ENCODE measurements at places on chromosomes 12 and 14.

GRCh38 chr12:77372026-77372425 is 306.7 kb upstream of the E2F7 start:
- DNase-seq: no peak

GRCh38 chr12:101620762-101621133 is 26.0 kb downstream of the MYBPC1 start:
- DNase-seq: no peak

DNA sequence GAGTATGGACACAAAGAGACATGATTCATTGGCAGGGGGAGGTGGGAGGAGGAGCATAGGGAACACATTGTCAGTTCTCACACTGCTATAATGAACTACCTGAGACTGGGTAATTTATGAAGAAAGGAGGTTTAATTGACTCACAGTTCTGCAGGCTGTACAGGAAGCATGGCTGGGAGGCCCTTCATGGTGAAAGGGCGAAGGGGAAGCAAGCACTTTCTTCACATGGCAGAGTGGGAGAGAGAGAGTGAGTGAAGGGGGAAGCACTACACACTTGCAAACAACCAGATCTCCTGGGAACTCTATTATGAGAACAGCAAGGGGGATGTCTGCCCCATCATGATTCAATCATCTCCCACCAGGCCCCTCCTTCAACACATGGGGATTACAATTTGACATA is 391.8 kb downstream of the BMP4 start:
- no peak for DNase-seq

DNA sequence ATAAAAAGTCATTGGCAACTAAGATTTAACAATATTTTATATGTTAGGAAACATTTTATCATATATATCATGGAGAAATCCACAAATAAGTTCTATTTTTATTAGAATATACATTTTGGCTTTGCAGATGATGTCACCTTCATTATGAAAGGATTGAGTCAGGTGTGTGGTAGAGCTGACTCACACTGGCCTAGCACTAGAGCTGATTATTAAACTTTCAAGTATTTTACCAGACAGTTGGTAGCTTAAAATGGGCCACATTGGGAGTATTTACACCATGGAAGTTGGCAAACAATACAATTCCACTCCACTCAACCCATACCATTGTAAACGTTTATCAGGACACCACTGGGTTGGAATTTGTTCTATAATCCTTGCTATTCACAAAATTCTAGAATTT is 1036.6 kb downstream of the TRHDE start:
- no peak for DNase-seq

- DNase-seq: no peak
Observed at GRCh38 chr12:104294927-104295668, 8.4 kb upstream of the EID3 start.

DNA sequence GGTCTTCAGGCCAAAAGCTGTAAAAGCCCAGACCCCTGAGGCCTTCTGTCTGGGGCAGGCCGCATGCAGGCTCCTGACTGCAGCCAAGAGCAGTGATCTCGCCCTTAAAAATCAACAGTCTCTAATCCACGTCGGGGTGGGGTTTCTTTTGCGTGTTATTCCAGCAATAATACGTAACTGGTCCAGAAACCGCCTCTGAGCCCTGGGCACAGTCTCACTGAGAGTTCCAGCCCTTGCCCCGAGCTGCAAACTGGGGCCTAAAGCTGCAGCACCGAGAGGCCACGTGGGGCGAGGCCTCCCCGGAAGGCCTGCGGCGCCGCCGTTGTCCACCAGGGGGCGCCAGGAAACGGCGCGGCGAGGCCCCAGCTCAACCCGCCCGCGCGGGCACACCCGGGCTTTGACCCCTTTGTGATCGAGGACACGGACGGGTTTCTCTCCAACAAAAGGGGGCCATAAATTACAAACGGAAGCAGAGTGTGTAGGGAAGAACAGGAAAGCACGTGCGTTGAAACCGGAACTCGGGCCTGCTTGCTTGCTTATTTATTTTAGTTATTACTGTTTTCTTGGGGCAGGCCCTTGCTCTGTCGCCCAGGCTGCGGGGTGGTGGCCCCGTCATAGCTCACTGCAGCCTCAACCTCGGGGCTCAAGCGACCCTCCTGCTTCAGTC is 87.2 kb downstream of the NINJ2 start:
- DNase-seq: peak; percentile 71

GRCh38 chr14:38202444-38203191 is 5.1 kb upstream of the SSTR1 start:
- no peak for DNase-seq

GRCh38 chr14:78605897-78606500 is 435.8 kb downstream of the NRXN3 start:
- no peak for DNase-seq

DNA sequence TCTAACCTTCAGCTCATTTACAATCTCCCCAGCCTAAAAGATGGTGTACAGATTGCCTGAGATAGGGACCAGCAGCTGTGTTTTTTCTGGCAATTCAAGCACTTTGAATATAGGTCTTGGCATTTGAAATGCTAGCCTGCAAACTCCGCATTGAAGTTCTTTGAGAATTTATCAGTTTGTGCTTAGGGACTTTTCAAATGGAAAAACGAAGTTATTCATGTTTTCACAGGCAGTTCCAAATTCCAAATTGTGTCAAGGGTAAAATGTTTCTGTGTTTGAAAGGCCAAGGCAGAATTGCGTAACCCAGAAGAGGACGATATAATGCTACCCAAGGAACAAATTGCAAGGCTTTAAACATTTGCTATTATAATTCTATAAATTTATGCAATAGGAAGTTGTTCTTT is 168.9 kb upstream of the RASSF8 start:
- no peak for DNase-seq

DNA sequence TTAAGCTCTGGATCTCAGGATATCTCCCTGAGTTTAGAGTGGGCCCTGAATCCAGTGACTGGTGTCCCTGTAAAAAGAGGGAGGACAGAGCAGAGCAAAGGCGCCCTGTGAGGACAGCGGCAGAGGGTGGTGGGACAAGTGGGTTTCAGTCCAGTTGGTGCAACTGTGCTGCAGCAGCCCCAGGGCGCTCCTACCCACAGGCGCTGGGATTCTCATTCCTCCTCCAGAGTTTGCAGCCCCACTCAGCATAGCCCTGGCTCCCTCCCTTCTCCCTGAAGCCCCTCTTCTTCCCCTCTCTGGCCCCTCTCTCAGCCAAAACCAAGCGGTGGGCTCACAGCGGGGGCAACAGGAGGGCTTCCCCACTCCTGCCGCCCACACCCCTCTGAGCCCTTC is 1.6 kb downstream of the TMEM179 start:
- no peak for DNase-seq

GRCh38 chr12:119327471-119327870 is 7.1 kb upstream of the CCDC60 start:
- DNase-seq: no peak

GRCh38 chr12:68497107-68497506 is 113.6 kb upstream of the RAP1B start:
- no peak for DNase-seq

GRCh38 chr12:25623816-25624215 is 70.7 kb upstream of the LMNTD1 start:
- no peak for DNase-seq

GRCh38 chr14:35362450-35362849 is 42.1 kb downstream of the NFKBIA start:
- no peak for DNase-seq

- no peak for DNase-seq
Observed at GRCh38 chr12:2485681-2486080, 309.1 kb upstream of the FKBP4 start.

- DNase-seq: no peak
Observed at GRCh38 chr12:65720136-65721130, 103.8 kb upstream of the HMGA2 start.

- no peak for DNase-seq
Observed at GRCh38 chr12:92863251-92863650, 65.8 kb downstream of the EEA1 start.

DNA sequence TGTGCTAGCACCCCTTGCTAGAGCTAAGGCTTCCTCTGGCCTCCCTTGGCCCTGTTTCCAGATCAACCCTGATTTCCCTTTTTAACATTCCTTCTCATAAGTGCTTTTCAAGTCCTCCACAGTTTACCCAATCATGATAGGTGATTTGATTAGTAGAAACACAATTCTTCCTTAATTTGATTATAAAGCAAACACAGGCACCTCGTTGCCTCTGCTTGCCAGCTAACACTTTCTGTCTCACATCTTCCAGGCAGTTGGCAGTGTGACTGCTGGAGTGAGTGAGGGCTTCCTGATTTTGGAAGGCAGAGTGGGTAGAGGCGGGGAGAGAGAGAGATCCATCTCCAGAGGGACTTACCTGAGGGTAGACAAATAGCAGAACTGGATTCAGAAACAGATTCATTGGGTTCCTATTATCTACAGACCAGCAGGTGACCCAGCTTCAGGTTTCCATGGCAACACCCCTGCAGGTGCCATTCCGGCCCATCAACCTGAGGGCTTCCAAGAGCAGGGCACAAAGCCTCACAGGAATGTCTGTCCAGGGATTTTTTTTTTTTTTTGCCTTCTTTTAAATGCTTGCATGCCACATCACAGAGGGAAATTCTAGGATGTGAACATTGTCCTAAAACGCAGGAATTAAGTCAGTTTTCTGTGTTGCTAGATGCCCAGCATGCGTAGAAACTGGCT is 77.7 kb downstream of the PLXNC1 start:
- no peak for DNase-seq

- no peak for DNase-seq
Observed at GRCh38 chr14:35553808-35554207, 19.8 kb downstream of the INSM2 start.

GRCh38 chr12:17579205-17580026 is 510.6 kb downstream of the RERGL start:
- DNase-seq: no peak

DNA sequence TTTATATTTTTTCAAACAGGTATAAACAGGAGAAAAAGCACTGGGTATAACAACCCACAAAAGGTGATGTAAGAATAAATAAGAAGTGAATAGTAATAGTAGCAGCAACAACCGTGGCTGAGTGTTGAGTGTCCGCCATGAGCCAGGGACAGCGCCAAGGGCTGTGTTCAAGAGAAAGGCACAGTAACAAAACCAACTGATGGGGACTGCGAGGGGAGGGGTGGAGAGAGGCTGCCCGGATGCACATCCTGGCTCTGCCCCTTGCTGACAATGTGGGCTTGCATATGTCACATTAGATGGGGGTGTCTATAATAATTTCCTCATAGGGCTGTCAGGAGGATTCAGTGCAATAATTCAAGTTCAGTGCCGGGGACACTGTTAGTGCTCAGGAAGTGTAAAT is 912.4 kb downstream of the VRK1 start:
- no peak for DNase-seq

GRCh38 chr14:104734991-104735779 is 11.2 kb downstream of the ADSS1 start:
- no peak for DNase-seq

- DNase-seq: no peak
Observed at GRCh38 chr12:117019866-117020265, 79.3 kb downstream of the TESC start.

DNA sequence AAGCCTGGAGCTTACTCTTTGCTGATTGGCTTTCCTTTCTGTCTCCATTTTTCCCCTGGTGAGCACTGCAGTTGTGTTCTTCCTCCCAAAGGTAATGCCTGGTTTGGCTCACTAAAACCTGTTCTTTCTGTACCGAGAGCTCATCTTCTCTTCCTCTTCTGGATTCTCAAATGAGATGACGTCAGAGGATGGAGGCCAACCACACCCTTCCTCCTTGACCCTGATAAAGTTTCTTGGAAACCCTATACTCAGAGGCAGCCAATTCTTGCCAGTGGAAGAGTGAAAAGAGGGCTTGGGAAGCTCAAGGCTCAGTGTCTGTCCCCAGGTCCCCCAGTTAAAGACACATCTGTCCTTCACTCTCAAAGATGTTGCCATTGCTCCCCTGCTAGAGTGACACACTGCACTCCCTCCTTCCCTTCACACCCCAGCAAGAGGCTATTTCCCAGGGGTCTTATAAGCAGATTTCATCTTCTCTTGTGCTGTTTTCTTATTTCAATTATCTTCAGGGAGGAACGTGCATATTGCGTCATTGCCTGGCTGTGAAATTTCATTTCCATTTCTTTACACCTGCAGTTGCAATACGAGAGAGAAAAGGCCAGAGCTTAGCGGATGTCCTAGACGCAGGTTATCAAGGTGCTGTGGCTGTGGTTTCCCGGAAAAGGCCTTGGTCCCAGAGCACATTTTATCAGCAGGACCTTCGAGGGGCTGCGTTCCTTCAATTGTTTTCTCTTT is 27.3 kb downstream of the NTF3 start:
- DNase-seq: no peak

DNA sequence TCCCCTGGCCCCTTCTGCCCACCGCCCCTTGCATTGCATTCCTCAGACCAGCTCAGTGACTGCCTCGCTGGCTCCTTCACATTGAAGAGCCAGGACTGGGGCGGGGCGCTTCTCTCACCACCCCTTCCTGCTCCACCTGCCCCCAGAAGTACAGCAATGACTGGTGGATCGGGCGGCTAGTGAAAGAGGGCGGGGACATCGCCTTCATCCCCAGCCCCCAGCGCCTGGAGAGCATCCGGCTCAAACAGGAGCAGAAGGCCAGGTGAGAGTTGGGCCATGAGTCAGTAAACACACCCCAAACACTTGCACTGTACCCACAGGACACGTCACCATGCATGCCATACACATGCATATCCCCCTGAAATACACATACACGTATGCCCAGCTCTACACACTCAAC is 5.8 kb downstream of the CACNB3 start:
- no peak for DNase-seq

GRCh38 chr12:32611986-32612385 is 67.1 kb upstream of the DNM1L start:
- no peak for DNase-seq

GRCh38 chr12:67937822-67938221 is 51.4 kb upstream of the IFNG-AS1 start:
- no peak for DNase-seq

GRCh38 chr14:104253223-104253822 is 114.9 kb downstream of the KIF26A start:
- no peak for DNase-seq

- no peak for DNase-seq
Observed at GRCh38 chr14:43692706-43693105, 814.4 kb downstream of the FSCB start.

GRCh38 chr14:51844081-51844881 is 16.1 kb upstream of the GNG2 start:
- DNase-seq: no peak

DNA sequence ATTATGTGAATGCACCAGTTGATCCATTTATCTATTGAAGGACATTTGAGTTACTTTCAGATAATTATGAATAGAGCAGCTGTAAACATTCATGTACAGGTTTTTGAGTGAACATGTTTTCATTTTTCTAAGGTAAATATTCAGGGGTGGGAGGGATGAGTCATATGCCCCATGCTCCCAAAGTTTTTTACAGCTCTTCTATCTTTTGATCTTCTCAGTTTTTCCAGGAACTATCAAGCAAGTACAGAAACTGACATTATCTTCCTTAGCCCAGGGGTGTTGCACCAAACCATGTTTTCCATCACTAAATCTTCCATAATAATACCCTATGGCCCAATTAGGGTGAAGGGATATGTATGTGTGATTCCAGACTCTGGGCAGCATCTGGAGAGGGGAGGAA is 384.5 kb downstream of the EMP1 start:
- DNase-seq: no peak

- DNase-seq: no peak
Observed at GRCh38 chr12:43665091-43665490, 93.5 kb downstream of the PUS7L start.

- DNase-seq: no peak
Observed at GRCh38 chr12:70317781-70318180, 48.3 kb upstream of the KCNMB4 start.

GRCh38 chr12:29309320-29309902 is 71.6 kb downstream of the ERGIC2 start:
- DNase-seq: no peak
